ENCODE measurements at places on chromosomes 3 and 15. TPM values are rescaled to one million over a fixed set of nuclear protein-coding genes. Genes with fewer than 3 reads are reported as not detected.

- H3K27ac ChIP-seq, result no peak overlapping the region
- H3K27me3 ChIP-seq, result no peaks in the 10 kb centered on the region
- no peak for DNase-seq
- no peaks in the 10 kb centered on the region for H3K36me3 ChIP-seq
These were observed 154.5 kb upstream of the SATB1 start for GRCh38 chr3:18579661-18580060.

GRCh38 chr15:41813426-41813825 lies 14.5 kb upstream of the JMJD7 start:
- no peak for DNase-seq
- peaks cover 8% of the 10 kb centered on the region for H3K4me1 ChIP-seq
- H3K27me3 ChIP-seq, result no peaks in the 10 kb centered on the region
- H3K4me3 ChIP-seq, result no peak overlapping the region
- H3K36me3 ChIP-seq, result peaks cover 7% of the 10 kb centered on the region

The ST3GAL6 gene
- total RNA-seq, result 2.6 TPM

DNA sequence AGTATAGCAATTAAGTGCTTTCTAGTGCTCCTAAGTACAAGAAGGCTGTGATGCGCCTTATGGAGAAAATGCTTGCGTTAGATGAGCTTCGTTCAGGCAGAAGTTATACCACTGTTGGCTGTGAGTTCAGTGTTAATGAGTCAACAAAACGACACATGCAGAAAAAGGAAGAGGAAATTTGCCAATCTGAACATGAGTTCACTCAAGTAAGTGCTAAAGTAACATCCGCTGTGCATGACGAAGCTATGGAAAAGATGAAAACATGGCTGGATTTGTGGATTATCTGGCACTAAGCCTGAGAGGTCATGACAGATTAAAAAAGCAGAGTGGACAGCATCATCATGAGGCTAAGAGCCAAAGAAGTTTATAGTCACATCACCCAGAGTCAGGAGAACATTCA lies 36.9 kb downstream of the SH3BP5 start:
- DNase-seq, result peak; percentile 24
- no peaks in the 10 kb centered on the region for H3K27me3 ChIP-seq
- H3K36me3 ChIP-seq, result no peaks in the 10 kb centered on the region
- no peak overlapping the region for H3K27ac ChIP-seq

GRCh38 chr3:39150148-39150802 lies 3.1 kb downstream of the CSRNP1 start:
- peak overlapping the region; percentile 87 for H3K27ac ChIP-seq
- peaks cover 57% of the 10 kb centered on the region for H3K4me1 ChIP-seq
- peak overlapping the region; percentile 1 for H3K4me3 ChIP-seq
- no peaks in the 10 kb centered on the region for H3K27me3 ChIP-seq

The OXTR gene
- 3.6 TPM for total RNA-seq

DNA sequence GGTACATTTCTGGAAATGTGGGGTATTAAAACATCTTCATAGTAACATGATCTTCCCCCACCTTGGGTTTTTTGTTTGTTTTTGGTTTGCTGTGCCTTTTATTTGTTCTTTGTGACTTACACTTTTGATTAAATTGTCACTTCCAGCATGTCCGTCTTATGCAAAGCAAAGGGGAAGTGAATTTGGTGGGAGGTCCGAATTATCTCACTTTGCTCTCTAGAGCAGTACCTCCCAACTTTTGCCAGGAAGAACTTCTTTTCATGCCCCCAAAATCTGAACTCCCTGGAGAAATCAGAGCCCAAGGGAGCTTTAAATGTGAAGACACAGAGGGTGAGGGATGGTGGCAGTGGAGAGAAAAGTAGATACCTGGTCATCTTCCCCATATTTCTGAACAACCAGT lies 173.1 kb downstream of the IL5RA start:
- no peak for DNase-seq
- H3K4me1 ChIP-seq, result no peaks in the 10 kb centered on the region
- H3K27me3 ChIP-seq, result no peaks in the 10 kb centered on the region
- H3K36me3 ChIP-seq, result no peaks in the 10 kb centered on the region

The ETV5 gene
- 15.4 TPM for total RNA-seq

The IQSEC1 gene
- total RNA-seq, result 11.8 TPM

DNA sequence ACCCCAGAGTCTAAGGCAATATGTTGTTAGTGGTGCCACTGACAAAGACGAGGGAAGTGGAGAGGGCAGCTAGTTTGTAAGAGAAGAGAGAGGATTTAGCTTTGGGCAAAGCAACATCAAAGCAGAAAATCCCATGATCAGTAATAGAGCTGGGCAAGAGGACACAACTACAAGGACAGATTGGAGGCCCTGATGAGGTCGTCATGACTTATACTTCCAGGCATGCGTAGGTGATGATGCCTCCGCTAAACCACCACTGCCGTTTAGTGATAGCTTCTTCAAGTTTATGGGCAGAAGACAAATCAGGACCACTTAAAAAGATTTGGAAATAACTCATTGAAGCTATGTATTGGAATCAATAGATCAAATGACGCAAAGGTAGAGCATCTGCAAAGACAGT lies 2.6 kb downstream of the HRG start:
- DNase-seq, result no peak
- H3K4me1 ChIP-seq, result no peaks in the 10 kb centered on the region
- H3K27me3 ChIP-seq, result no peaks in the 10 kb centered on the region

DNA sequence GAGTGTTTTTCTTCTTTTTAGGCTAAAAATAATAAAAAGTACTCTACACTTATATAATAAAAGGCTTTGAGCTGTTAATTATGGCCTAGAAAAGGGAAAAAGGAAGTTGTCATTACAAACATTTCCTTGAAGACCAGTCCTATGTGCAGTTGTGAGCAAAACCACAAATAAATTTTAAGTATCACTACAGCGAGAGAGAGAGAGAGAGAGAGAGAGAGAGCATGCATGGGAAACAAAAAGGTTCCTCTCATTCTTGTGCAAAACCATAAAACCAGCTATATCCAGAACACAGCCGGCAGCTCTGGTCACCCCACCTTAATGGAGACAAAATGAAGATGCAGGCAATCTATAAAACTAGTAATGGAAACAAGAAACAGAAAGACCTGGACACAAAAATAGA lies 33.6 kb downstream of the HEG1 start:
- no peak overlapping the region for H3K4me3 ChIP-seq
- H3K27me3 ChIP-seq, result no peaks in the 10 kb centered on the region
- peaks cover 4% of the 10 kb centered on the region for H3K4me1 ChIP-seq

- no peak overlapping the region for H3K27ac ChIP-seq
- no peaks in the 10 kb centered on the region for H3K4me1 ChIP-seq
- no peaks in the 10 kb centered on the region for H3K27me3 ChIP-seq
- no peak overlapping the region for H3K4me3 ChIP-seq
- no peaks in the 10 kb centered on the region for H3K36me3 ChIP-seq
These were observed 928.5 kb upstream of the ROBO1 start for GRCh38 chr3:80696280-80696679.

The GPR156 gene
- under 0.01 TPM for total RNA-seq

- H3K27me3 ChIP-seq, result no peaks in the 10 kb centered on the region
- no peaks in the 10 kb centered on the region for H3K4me1 ChIP-seq
- H3K36me3 ChIP-seq, result no peaks in the 10 kb centered on the region
- DNase-seq, result peak; percentile 49
These were observed 31.3 kb upstream of the SETMAR start for GRCh38 chr3:4271834-4272233.

DNA sequence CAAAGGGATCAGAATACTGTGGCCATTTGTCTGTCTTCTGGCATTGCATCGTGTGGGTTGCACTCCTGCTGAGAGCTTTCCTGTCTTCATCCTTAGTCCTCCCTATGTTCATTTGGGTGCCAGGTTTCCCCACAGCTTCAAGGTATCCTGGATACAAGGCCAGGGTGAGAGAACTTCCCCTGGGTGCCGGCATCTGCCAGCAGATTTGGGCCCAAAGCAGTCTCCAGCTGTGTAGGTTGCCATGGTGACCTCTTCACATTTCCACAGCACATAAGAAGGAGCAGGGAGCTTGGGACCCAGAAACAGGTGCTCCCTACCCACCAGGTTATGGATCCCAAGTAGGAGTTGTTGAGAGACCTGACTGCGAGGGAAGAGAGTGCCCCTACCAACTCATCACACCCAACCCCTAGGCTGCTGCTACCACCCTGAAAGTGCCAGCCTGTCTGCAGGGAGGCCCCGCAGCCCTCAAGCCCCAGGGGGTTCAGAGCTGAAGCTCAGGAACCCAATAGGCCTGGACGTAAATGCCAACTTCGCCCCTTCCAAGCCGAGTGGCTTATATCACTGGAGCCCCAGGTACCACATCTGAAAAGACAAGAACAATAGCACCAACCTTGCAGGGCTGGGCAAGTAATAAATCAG lies 19.9 kb downstream of the TTC21A start:
- peaks cover 6% of the 10 kb centered on the region for H3K4me1 ChIP-seq
- no peak overlapping the region for H3K27ac ChIP-seq
- no peaks in the 10 kb centered on the region for H3K27me3 ChIP-seq
- no peak for DNase-seq
- H3K36me3 ChIP-seq, result no peaks in the 10 kb centered on the region

- H3K27me3 ChIP-seq, result no peaks in the 10 kb centered on the region
- no peaks in the 10 kb centered on the region for H3K36me3 ChIP-seq
- no peak overlapping the region for H3K4me3 ChIP-seq
- peak; percentile 71 for DNase-seq
These were observed 82.0 kb downstream of the LYSMD4 start for GRCh38 chr15:99651023-99651807.

The SMCO1 gene
- not detected for total RNA-seq

The HTR3E gene
- not detected for total RNA-seq

The CCR2 gene
- not detected for total RNA-seq

- H3K4me3 ChIP-seq, result no peak overlapping the region
- no peak overlapping the region for H3K27ac ChIP-seq
- no peaks in the 10 kb centered on the region for H3K27me3 ChIP-seq
- no peaks in the 10 kb centered on the region for H3K36me3 ChIP-seq
- no peak for DNase-seq
- H3K4me1 ChIP-seq, result peaks cover 7% of the 10 kb centered on the region
These were observed 150.2 kb downstream of the SMAD6 start for GRCh38 chr15:66852064-66852905.

The MRPL47 gene
- total RNA-seq, result 27.6 TPM

The NLGN1 gene
- 2.1 TPM for total RNA-seq

DNA sequence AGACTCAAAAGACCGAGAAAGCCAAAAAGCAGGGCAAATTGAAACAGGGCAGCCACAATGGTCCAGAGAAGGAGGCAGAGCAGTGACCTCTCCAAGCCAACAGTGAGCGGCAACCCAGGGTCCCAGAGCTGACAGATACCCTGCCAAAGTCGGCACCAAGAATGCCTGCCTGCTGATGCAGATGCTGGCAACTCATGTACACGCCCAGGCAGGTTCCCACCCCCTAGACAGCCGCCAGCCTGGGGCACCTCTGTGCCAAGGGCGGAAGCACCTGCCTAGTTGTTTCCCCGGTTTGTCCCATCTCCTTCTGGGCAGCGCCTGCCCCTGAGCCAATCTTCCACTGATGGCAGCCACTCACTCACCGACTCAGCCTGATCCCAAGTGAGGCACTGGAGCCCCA lies 22.1 kb downstream of the KLHL25 start:
- DNase-seq, result no peak
- H3K36me3 ChIP-seq, result no peaks in the 10 kb centered on the region
- no peak overlapping the region for H3K27ac ChIP-seq
- no peaks in the 10 kb centered on the region for H3K27me3 ChIP-seq
- no peak overlapping the region for H3K4me3 ChIP-seq
- no peaks in the 10 kb centered on the region for H3K4me1 ChIP-seq

Measured in fibroblast of lung (primary cell).